ENCODE measurements at places on chromosomes 2 and 18.

DNA sequence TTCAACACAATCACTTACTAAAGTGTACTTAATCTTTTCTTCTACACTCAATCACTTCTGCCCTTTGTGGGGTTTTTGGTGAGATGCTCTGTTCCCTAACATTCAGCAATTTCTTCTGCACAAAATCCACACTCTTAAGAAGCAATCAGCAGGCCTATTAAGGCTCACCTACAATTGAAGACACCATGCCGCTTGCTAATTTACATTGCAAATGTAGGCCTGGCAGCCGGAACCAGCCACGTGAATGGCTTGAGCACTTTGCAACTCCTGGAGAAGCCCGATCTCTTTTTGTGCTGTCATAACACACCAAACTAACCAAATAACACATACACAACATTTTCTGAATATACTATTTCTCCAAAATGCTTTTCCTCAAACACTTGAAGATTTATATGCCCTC is 66.3 kb downstream of the NYAP2 start:
- no peak for DNase-seq

DNA sequence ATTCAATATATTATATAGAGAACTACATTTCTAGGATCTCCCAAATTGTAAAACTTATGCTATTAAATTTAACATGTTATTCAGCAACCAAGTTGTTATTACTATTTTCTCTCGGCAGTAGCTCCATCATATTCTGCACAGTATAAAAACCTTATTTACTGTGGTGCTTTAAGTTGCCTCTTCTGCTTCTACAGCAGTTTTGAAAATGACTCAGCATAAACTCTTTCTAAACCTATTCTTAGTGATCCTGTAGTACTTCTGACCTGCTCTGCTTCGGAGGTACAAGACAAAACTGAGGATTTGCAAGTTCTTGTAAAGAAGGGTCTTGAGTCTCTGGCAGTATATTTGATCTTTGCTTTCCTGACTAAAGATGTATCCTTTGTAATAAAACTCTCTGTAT is 567.2 kb downstream of the TMX3 start:
- DNase-seq: no peak

DNA sequence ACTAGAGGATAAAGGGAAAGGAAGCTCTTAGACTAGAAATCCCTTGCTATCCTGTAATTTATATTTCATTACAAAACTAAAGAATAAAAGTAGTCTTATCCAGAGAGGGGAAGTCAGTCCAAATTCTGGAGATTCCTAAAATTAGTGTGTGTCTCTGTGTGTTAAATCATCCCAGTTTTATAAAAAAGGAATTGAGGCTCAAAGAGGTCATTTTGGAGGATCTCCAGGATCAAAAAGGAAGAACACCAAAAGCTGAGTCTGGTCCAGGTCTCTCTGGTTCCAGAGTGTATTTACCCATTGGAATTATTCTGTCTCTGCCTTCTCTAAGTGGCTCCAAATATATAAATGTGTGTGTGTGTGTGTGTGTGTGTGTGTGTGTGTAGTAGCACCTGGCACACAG is 166.7 kb downstream of the NRXN1 start:
- no peak for DNase-seq

DNA sequence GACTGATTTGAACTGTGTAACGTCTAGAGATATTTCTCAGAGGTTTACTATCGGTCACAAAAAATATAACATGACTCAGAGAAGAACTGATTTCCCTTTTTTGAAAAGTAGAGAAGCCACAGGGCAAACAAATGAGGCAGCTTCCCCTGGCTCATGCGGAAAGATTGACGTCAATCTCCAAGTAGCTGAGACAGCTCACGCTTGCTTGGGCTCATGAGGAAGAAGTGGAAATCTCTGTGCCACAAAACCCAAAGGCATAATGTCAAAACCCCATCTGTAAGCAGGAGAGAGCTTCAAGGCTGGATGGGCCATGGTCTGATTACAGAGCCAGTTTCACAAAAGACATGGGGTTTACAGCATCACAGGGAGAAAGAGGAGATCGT is 188.1 kb downstream of the ARL4C start:
- peak; percentile 39 for DNase-seq

- no peak for DNase-seq
Measured at GRCh38 chr18:6521803-6522418, 107.2 kb upstream of the L3MBTL4 start.

GRCh38 chr2:30260941-30261340 is 29.6 kb downstream of the LBH start:
- no peak for DNase-seq

DNA sequence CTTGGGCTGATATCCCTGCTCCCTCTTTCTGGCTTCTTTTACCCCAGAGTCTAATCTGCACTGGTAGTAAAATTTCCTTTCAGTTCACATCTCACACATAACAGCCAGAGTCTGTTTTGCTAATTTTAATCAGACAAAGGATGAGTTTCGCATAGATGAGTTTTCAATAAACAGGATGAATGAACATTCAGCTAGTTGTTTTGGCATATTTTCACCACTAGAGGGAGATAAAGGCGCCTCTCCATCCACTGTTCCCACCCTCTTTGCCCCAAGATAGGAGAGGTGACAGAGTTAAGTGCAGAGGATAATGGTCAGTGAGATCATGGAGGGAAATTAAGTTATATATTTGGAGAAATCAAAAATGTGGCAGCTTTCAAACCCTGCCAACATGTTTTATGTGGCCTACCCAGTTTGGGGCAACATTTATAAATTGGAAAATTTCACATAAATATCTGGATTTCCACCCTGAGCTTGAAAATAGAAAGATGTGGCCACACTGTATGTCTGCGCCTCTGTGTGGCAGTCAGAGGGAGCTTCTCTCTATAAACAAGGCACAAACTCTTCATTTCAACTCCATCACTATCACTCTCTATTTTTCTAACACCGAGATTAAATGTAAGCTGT is 48.5 kb upstream of the DTNA start:
- DNase-seq: no peak

GRCh38 chr18:46820863-46821262 is 64.0 kb upstream of the ST8SIA5 start:
- DNase-seq: no peak

DNA sequence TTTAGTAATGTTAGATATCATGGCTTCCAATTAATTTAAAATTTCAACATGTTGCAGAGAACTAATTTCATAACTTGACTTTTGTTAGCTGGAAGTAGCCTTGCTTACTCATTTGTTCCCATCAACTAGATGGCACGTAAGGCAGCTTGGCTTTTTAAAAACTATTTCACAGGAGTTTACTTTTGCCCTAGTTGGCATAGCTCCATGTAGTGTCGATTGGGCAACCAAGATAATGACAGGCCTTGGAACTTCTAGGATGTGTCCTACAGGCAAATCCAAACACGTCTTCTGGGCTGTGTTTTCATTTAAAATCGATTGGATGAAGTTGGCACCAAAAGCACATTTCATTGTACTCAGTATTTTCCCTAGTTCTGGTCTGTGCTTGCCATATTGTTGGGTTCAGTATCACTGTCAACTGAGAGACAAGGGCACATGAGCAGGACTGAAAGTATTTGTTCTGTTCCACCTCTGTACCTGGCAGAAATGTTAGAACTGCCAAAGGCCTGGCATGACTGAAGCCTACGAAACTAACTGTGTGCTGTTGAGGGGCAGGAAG is 29.4 kb downstream of the HADHB start:
- no peak for DNase-seq

DNA sequence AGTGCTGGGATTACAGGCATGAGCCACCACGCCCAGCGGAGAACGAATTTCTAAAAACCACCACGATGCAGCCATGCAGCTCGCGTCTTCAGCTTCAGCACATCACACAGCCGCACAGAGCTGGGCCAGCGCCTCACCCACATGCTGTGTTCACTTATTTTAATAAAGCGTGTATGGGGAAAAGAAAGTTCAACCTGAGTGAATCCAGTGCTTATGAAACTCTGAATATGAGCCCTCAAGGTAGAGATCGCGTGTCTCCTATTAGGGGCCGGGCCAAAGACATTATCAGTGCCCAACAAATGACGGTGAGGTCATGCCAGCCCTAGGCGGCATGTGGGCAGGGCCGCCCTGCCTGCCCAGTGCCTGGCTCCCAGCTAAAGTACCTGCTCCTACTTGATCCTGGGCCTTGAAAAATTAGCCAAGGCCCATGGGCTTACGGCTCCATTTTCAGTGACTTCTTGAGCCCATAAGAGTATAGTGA is 44.3 kb downstream of the SPRED2 start:
- no peak for DNase-seq

GRCh38 chr2:96907115-96908041 is 37.5 kb upstream of the SEMA4C start:
- DNase-seq: no peak

- DNase-seq: no peak
Measured at GRCh38 chr18:76963936-76964335, 141.6 kb downstream of the ZNF236 start.

- no peak for DNase-seq
Measured at GRCh38 chr18:13452388-13452811, 233.8 kb downstream of the LDLRAD4 start.

All from stimulated activated CD8-positive, alpha-beta memory T cell treated with anti-CD3 and anti-CD28 coated beads, Interleukin-4, amount 100 ng/mL, for 24 hours (primary cell).